ENCODE measurements at places on chromosomes 7 and 10.

- DNase-seq = no peak
Measured at GRCh38 chr10:24394461-24395190, 185.7 kb downstream of the KIAA1217 start.

GRCh38 chr7:3861941-3862340 is 560.9 kb downstream of the SDK1 start:
- DNase-seq = no peak

GRCh38 chr10:124599588-124600050 is 138.0 kb downstream of the LHPP start:
- no peak for DNase-seq

GRCh38 chr10:15254808-15255648 is 86.5 kb upstream of the NMT2 start:
- no peak for DNase-seq

DNA sequence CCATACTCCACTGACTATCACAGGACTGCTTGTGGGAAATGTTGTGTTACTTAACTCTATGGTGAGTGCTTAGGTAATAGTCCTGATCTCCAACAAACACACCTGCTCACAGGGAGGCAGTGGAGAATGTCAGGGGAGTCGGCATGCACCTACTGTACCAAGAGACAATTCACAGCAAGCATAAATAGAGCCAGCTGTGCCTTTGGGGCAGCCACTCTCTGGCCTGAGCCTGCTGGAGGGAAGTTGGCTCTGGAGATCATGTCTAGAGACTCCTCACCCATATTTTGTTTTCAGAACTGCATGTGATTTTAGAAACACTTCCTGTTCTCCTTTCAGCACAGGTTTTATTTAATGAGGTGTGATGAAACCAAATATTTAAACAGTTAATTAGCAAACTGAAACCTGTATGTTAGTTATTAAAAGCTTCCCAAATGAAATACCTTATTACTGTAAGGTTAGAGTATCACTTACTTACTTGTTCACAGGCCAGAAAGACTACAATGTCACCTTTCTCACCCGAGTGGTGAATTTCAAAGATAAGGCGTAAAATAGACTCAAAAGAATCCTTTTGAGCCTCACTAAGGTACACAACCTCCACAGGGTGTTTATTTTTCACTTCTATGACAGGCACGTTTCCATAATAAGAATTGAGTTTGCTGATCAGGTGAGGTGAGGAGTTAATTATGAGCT is 21.8 kb downstream of the DHX32 start:
- DNase-seq = no peak

- DNase-seq = no peak
Measured at GRCh38 chr10:98469001-98469931, 22.5 kb upstream of the HPS1 start.

DNA sequence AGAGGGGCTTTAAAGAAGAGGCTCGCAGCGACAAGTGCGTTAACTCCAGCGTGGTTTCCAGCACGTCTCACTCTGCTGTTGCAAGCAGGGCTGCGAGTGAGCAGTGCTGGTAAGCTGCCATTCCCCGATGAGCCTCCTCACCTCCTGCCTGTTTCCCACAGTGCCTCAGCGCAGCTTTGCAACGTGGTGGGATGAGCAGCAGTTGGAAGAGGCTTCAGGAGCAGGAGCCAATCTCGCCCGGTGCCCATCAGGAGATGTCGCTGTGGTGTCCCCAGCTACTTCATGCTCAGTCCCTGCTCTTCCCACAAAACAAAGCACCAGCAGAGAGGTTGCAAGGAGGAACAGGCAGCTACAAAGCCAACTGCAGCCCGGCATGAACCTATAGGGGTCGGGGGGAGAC is 2.4 kb upstream of the ADARB2 start:
- no peak for DNase-seq
